ENCODE measurements at places on chromosomes 2 and 18.

DNA sequence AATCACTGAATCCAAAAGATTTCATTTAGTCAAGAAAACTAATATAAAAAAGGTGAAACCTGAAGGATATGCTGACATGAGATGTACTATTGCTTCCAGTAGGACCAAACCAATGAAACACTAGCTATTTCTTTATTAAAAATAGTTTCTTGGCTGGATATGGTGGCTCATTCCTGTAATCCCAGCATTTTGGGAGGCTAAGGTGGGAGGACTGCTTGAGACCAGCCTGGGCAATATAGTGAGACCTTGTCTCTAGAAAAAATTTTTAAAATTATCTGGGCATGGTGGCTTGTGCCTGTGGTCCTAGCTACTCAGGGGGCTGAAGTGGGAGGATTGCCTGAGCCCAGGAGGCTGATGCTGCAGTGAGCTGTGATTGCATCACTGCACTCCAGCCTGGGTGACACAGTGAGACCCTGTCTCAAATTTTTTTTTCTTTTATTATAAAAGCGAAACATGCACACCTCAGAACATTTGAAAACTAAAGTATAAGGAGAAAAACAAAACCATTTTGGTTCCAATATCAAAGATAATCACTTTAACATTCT, 266.2 kb downstream of the TGIF1 start:
- H3K4me1 ChIP-seq: no peaks in the 10 kb centered on the region
- H3K27ac ChIP-seq: no peak overlapping the region
- no peaks in the 10 kb centered on the region for H3K36me3 ChIP-seq
- no peak overlapping the region for H3K4me3 ChIP-seq

- H3K36me3 ChIP-seq: no peaks in the 10 kb centered on the region
- H3K4me1 ChIP-seq: no peaks in the 10 kb centered on the region
- no peak for DNase-seq
Observed at GRCh38 chr18:4444306-4444705, 10.8 kb downstream of the DLGAP1 start.

- H3K27me3 ChIP-seq: no peaks in the 10 kb centered on the region
- no peak for DNase-seq
- H3K4me3 ChIP-seq: no peak overlapping the region
- no peak overlapping the region for H3K27ac ChIP-seq
- H3K36me3 ChIP-seq: no peaks in the 10 kb centered on the region
Observed at GRCh38 chr2:3042601-3043585, 334.7 kb downstream of the EIPR1 start.

GRCh38 chr2:117828870-117829269, 14.4 kb downstream of the DDX18 start:
- no peak overlapping the region for H3K4me3 ChIP-seq
- no peak overlapping the region for H3K27ac ChIP-seq
- no peak for DNase-seq
- H3K4me1 ChIP-seq: no peaks in the 10 kb centered on the region
- H3K36me3 ChIP-seq: peaks cover 31% of the 10 kb centered on the region
- no peaks in the 10 kb centered on the region for H3K27me3 ChIP-seq

- H3K4me1 ChIP-seq: peaks cover 4% of the 10 kb centered on the region
- no peaks in the 10 kb centered on the region for H3K36me3 ChIP-seq
- no peak overlapping the region for H3K4me3 ChIP-seq
Observed at GRCh38 chr18:3086871-3087270, 73.9 kb upstream of the LPIN2 start.

DNA sequence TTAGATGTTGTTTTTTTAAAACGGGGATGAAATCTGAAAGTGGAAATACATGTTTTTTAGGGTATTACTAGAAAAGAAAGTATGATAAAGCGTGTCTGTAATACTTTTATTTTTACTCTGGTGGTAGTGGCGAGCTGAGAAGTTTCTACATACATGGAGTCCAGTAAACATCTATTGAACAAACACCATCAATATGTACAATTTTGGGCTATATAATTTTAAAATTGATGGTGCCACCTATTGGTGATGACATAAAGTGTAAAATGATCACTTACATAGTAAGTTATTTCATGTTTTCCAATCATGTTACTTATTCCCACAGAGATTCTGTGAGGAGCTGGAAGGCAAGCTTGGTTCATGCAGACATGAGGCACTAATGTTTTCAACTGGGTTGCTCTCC, 31.5 kb upstream of the NFE2L2 start:
- no peak overlapping the region for H3K4me3 ChIP-seq
- H3K4me1 ChIP-seq: no peaks in the 10 kb centered on the region
- H3K27me3 ChIP-seq: no peaks in the 10 kb centered on the region
- DNase-seq: no peak

DNA sequence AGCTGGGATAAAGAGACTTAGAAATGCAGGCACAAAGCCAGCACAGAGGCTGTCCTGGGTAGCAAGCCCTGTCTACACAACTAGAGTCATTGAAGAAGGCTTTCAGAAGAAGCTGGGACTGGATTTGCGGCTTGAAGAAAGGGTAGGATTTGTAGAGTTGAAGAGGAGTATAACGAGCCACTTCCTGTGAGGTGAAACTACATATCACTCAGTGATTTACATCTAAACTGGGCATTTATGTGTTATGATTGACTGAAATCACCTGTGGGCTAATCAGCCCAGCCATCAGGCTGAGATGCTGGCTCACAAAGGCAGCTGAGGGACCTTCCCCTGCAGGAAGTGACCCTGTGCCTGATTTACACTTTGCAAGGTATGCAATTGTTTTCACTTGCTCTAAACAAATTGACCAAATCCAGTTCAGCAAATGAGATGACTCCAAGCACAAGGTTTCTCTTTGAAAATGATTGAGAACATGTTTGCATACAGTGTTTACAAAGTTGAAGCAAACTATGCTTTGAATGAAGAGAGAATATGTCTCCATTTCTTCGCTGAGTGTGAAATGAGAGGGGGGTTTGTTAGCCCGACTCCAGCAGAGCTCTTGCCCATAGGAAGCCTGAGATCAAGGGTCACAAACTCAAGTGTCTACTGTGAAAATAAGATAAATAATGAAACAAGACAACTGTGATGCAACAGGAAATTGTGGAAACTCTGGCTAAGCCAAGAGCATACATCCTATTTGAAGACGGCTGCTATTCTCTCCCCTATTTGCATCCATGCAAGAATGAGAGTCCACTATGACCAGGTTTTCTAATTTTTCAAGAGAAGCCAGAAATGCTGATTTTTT, 69.3 kb upstream of the HK2 start:
- no peak overlapping the region for H3K4me3 ChIP-seq
- no peaks in the 10 kb centered on the region for H3K27me3 ChIP-seq
- no peaks in the 10 kb centered on the region for H3K4me1 ChIP-seq
- no peak for DNase-seq
- no peaks in the 10 kb centered on the region for H3K36me3 ChIP-seq

- no peak overlapping the region for H3K4me3 ChIP-seq
- H3K36me3 ChIP-seq: no peaks in the 10 kb centered on the region
- no peaks in the 10 kb centered on the region for H3K27me3 ChIP-seq
- no peak for DNase-seq
- peaks cover 6% of the 10 kb centered on the region for H3K4me1 ChIP-seq
Observed at GRCh38 chr2:191910518-191910917, 63.6 kb upstream of the CAVIN2 start.

DNA sequence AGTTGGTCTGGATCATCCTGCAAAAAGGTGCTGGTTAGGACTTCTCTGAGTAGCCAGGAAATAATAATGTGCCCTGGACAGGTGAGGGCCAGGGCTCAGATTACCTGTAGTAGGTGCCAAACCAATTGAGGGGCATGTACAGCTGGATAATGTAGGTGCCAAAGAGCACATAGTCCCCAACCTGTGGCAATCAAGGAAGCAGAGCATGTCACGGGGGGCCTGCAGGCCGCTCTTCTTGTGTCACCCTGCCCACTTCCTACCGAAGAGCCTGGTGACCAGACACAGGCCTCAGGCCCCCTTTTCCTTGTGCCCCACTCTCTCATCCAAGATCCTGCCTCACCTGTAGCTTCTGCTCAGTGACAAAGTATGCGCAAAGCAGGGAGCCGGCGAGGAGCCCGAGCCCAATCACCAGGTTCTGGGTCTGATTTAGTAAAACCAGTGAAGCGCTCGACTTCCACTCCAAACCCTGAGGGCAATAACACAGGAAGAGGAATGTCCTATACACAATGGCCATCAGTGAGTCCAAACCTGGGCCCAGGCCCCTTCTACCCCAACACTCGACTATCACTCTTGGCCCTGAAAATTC, 5.2 kb downstream of the ABCB6 start:
- no peaks in the 10 kb centered on the region for H3K27me3 ChIP-seq
- H3K27ac ChIP-seq: no peak overlapping the region
- no peak for DNase-seq

GRCh38 chr2:45542013-45542412, 69.1 kb downstream of the SRBD1 start:
- no peak overlapping the region for H3K4me3 ChIP-seq
- no peaks in the 10 kb centered on the region for H3K4me1 ChIP-seq
- H3K36me3 ChIP-seq: peaks cover 12% of the 10 kb centered on the region
- no peak overlapping the region for H3K27ac ChIP-seq
- DNase-seq: no peak
- H3K27me3 ChIP-seq: no peaks in the 10 kb centered on the region

- peaks cover 2% of the 10 kb centered on the region for H3K36me3 ChIP-seq
- no peaks in the 10 kb centered on the region for H3K27me3 ChIP-seq
- H3K27ac ChIP-seq: peak overlapping the region; percentile 80
- peaks cover 40% of the 10 kb centered on the region for H3K4me1 ChIP-seq
- no peak for DNase-seq
Observed at GRCh38 chr18:48552130-48552529, 13.3 kb downstream of the CTIF start.

- H3K36me3 ChIP-seq: no peaks in the 10 kb centered on the region
- H3K27me3 ChIP-seq: no peaks in the 10 kb centered on the region
- no peak overlapping the region for H3K27ac ChIP-seq
- H3K4me1 ChIP-seq: no peaks in the 10 kb centered on the region
- DNase-seq: peak; percentile 5
Observed at GRCh38 chr18:11310476-11311086, 161.2 kb upstream of the PIEZO2 start.

DNA sequence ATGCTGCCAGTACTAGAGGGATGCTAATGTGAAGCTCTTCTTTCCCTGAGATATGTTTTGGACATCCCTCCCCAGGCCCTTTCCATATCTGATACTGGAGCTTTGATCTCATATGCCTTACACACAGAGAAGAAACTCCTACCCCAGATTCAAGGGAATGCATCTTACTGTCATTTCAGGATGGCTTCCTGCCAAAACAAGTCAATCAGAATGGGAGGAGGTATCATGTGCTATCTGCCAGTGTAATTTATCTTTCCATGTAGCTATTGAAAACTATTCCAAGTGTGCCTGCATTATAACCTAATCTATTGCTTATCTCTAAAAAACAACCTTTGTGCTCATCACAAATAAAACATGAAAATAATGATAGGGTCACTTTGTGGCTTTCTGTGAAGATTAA, 269.9 kb upstream of the SETBP1 start:
- no peaks in the 10 kb centered on the region for H3K36me3 ChIP-seq
- H3K4me3 ChIP-seq: no peak overlapping the region
- peak overlapping the region; percentile 44 for H3K27ac ChIP-seq
- H3K4me1 ChIP-seq: peaks cover 19% of the 10 kb centered on the region
- H3K27me3 ChIP-seq: no peaks in the 10 kb centered on the region

DNA sequence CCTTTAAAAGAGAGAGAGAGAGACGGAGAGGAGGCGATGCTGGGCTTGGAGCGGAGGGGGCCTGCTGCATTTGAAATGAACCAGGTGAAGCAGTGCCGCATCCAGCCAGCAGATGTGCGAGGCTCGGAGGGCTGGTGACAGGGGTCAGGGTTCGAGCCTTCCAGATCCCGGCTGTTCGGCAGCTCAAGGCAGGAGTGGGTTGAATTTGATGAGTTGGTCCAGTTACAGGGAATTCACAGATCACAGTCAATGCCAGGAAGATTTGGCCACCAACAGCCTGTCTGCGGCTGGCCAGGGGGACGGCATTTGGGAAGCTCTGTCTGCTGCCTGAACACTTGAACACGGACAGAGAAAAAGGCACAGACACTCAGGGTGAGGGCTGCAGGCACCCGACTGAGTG, 48.6 kb downstream of the PTGR3 start:
- no peaks in the 10 kb centered on the region for H3K36me3 ChIP-seq
- no peaks in the 10 kb centered on the region for H3K4me1 ChIP-seq
- no peak overlapping the region for H3K4me3 ChIP-seq

GRCh38 chr2:64115808-64116598, 28.2 kb downstream of the PELI1 start:
- no peak for DNase-seq
- H3K4me3 ChIP-seq: no peak overlapping the region
- peaks cover 52% of the 10 kb centered on the region for H3K4me1 ChIP-seq
- H3K27me3 ChIP-seq: no peaks in the 10 kb centered on the region
- no peaks in the 10 kb centered on the region for H3K36me3 ChIP-seq

GRCh38 chr2:72669121-72669520, 156.7 kb downstream of the EXOC6B start:
- no peaks in the 10 kb centered on the region for H3K36me3 ChIP-seq
- H3K4me3 ChIP-seq: no peak overlapping the region
- H3K27ac ChIP-seq: no peak overlapping the region
- no peaks in the 10 kb centered on the region for H3K4me1 ChIP-seq
- DNase-seq: no peak

GRCh38 chr2:217958884-217959225, 43.9 kb downstream of the TNS1 start:
- H3K27ac ChIP-seq: no peak overlapping the region
- H3K4me3 ChIP-seq: no peak overlapping the region
- H3K4me1 ChIP-seq: no peaks in the 10 kb centered on the region
- H3K36me3 ChIP-seq: no peaks in the 10 kb centered on the region
- DNase-seq: no peak
- H3K27me3 ChIP-seq: peaks cover 17% of the 10 kb centered on the region

DNA sequence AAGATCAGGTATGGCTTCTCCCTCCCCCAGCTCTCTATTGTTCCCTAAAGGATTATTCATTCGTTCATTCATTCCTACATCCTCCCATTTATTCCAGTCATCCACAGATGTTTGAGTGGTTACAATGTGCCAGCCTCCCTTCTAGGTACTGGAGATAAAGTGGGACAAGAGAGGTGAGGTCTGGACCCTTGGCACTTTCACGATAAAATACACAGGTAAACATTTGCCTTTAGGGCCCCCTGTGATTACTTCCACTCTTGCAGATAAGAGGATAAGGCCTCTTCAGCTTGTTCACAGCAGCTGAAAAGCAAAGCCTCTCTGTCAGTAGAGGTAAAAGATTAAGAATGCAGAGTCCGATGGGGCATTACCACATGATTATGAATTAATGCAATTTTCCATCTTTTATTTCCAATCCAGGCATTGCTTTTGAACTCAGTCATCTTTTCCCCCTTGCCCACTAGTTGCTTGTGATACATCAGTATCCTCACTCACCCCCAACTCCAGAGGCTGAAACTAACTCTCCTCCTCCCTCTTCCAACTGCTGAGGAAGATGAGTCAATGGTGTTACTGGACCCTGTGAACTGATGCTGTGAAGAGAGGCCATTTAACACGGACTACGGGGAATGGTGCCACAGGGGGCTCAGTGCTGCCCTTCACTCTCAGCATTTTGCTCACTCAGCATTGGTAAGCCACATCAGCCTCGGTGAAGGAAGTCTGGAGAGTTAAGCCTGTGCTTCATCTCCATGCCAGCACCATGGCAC, 1.1 kb upstream of the DPP4 start:
- no peaks in the 10 kb centered on the region for H3K36me3 ChIP-seq
- H3K27ac ChIP-seq: no peak overlapping the region
- H3K4me1 ChIP-seq: peaks cover 12% of the 10 kb centered on the region
- H3K4me3 ChIP-seq: no peak overlapping the region
- DNase-seq: no peak
- H3K27me3 ChIP-seq: no peaks in the 10 kb centered on the region

Measured in keratinocyte (primary cell).